ENCODE measurements at places on chromosomes 2 and 18.

GRCh38 chr2:9952286-9952737, 819 bp downstream of the GRHL1 start:
- DNase-seq = no peak

DNA sequence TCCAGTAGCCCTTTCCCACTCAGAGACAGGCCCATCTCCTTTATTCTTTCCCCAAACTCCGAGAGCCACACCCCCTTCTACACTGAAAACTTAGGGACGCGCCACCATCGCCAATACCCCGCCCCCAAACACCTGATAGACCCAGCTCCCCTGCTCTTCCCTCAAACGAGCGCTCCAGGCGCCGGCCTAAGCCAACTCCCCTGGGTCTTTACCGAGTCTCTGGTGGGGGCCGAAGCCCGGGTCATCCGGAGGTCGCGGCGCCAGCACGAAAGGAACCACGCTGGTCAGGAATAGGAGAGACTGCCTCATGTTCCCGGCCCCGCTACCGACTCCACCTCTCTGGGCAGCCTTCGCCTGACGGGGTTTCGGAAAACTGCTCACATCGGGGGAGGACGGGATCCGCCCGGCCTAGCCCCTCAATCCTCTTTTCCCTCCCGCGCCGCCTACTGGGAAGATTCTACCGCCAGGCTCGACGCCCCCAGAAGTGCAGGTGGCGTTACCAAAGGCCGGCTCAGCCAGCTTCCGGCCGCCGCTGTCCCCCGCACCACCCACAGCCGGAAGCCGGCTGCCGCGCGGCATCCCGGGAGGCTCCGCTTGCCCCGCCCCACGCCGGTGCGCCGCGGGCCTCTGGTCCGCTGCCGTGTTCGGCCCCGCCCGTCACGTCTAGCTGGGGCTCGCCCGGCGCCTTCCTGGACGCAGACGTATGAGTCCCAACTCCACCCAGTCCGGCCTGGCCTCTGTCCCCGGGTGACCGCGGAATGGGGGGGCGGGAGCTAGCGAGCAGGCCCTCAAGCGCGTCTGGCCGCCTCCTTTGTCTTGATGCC, at the start of gene ADAM17:
TSS of gene ADAM17 (minus strand) at position 534 of the 824 bp plus-strand sequence. CDS start at position 309, 225 bp downstream.
- peak; percentile 100 for DNase-seq

GRCh38 chr2:173048522-173048896, 27.1 kb upstream of the MAP3K20 start:
- DNase-seq = no peak

GRCh38 chr2:205773989-205774388, 91.7 kb downstream of the NRP2 start:
- no peak for DNase-seq

- no peak for DNase-seq
Observed at GRCh38 chr18:26791676-26792075, 73.8 kb downstream of the AQP4 start.

GRCh38 chr18:22348521-22349316, 69.0 kb downstream of the CTAGE1 start:
- DNase-seq = peak; percentile 89

DNA sequence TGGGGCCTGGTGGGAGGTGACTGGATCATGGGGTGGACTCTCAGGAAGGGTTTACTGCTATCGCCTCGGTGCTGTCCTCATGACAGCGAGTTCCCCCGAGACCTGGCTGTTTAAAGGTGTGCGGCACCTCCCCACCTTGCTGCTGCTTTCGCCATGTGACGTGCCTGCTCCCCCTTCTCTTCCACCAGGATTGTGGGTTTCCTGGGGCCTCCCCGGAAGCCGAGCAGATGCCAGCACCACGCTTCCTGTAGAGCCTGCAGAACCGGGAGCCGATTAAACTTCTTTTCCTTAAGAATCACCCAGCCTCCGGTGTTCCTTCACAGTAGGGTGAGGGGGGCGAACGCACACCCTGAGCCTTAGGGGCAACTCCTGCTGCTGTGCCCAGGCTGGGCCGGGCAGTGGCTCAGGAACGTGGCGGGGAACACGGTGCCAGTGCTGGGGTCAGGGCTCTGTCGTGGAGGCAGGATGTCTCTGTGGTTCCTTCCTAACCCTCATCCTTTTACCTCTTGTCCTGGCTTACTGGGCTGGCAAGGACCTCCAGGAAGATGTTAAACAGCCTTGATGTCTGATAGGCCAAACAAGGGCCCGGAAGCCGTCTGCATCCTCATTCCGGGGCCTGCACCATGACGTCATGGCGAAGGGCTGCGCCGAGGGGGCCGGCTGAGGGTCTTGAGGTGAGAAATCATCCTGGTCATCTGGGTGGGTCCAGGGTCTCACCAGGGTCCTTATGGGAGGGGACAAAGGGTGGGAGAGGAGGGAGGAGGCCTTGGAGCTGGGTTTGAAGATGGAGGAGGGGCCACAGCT, 12.7 kb downstream of the NEU4 start:
- peak; percentile 55 for DNase-seq

- DNase-seq = no peak
Observed at GRCh38 chr2:63092857-63093256, 42.2 kb downstream of the OTX1 start.

DNA sequence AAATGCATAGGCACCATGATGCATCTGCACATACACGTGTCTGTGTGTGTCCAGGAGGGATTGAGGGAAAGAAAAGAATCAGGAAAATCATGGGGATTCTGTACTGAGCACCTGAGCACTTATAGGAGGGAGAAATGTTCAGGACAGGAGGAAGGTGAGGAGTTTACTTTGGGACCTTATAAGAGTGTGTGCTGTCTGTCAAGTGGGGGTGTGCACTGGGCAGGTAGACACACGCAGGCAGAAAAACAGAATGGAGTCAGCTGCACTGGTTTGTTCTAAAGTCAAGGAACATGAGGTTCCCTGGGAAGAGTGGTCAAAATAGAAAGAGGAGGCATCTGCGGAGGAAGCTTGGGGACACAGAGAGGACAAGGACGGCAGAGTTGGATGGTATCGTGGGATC, 92.2 kb upstream of the KCTD1 start:
- no peak for DNase-seq

DNA sequence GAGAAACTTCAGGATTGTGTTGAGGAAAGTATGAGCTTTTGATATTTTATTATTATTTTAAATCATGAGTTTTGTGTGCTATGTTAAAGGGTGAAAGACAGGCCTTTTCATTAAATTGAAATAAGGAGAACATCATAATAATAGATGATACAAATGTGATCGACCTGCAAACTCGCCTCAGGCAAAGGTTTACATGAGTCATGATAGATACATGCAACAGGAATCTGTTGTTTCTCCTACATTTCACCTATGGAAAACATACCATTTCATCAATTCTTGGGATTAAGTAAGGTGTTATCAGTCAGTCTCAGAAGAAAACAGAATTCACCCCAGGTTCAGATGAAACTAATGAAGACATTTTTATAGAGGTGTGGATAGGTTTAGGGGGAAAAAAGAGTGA, 1992.5 kb upstream of the PIK3C3 start:
- DNase-seq = no peak

DNA sequence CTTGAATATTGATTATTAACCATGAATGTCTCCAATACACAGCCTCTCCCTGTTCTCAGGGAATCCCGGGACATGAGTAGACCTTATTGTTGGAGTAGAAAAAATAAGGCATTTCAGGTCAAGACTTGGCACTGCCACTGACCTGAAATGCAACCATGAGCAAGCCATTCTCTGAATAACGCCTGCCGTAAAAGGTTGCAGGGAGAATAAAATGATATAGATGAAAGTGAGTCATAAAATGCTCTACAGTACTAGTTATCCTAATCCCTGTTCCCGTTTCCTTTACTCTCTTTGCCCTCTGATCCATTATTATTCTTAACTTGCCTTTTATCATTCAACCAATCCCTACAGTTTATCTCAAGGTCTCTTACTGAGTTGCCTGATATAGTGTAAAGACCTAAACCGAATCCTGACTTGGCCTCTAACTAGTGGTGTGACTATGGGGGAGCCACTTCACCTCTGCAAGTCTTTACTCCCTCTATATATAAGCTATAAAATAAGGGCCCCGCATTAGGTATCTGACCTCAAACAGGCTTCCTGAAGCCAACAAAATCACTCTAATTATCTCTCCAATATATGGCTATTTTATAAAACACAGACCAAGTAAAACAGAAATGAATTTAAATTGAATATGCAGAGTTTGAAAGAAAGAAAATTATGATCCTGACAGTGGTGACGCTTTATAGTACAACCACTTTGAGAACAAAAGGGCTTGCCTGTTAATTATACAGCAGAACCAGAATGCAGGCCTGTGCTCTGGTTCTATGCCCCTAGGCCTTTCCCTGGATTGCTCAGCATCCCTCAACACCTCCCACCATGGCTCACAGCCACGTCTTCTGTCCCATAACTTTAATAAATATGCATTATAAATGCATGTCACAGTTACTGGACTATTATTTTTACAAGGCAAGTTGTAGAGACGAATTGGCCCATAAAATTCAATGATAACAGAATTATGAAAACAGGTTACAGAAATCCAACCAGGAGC, 183.1 kb downstream of the STK39 start:
- DNase-seq = no peak

DNA sequence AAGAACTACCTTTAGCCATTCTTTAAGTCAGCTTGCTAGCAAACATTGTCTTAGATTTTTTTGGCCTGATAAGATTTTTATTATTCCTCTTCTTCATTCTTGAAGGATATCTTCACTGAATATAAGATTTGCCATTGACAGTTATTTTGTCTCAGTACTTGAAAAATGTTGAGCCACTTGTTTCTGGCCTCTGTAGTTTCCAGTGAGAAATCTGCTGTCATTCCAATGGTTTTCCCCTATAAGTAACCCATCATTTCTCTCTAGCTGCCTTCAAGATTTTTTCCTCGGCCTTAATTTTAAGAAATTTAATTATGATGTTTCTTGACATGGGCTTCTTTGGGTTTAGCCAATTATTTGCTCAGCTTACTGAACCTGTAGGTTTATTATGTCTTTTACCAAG, 32.6 kb downstream of the ACOXL start:
- DNase-seq = no peak

- DNase-seq = no peak
Observed at GRCh38 chr18:54284981-54285785, 15.9 kb downstream of the POLI start.

- DNase-seq = no peak
Observed at GRCh38 chr2:55965276-55965675, 41.7 kb upstream of the EFEMP1 start.

DNA sequence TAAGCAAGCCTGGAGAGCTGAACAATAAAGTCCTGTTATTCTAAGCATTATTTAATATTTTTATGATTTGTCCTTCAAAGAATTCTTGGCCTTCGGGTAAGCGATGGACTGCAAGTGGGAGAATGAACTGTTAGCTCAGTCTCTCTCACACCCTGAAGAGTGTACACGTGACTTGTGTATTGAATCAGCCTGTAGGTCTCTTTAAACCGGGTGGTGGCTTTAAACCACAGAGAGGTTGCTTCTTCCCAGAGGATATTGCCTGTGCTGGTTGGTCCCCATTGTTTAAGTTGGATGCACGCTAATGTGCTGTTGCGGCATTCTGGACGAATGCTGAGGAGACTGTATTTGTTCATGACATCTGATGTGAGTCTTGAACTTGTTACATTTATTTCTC, 183.3 kb downstream of the LTBP1 start:
- no peak for DNase-seq

GRCh38 chr2:237889016-237889415, 29.6 kb downstream of the RAMP1 start:
- no peak for DNase-seq

- peak; percentile 37 for DNase-seq
Observed at GRCh38 chr2:25377822-25378421, 36.2 kb upstream of the DNMT3A start.

DNA sequence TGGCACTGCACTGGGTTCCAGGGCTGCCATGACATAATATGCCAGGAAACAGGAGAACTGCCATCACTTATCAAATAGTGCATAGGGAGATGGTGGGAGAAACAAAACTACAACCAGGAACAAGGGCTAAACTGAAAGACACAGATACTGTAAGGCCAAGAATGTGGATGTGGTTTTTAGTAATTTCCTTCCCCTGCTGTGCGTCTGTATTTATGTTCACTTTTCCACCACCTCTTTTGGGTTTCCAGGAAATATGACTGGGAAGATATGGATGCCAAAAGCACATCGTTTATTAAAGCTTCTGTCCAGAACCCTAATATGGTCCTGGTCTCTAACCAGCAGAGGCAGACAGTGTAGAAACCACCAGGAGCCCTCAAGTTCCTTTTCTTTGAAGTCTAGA, 759.7 kb upstream of the FANCL start:
- no peak for DNase-seq
